ENCODE measurements at places on chromosomes 5 and 9. TPM values are rescaled to one million over a fixed set of nuclear protein-coding genes. Genes with fewer than 3 reads are reported as not detected.

DNA sequence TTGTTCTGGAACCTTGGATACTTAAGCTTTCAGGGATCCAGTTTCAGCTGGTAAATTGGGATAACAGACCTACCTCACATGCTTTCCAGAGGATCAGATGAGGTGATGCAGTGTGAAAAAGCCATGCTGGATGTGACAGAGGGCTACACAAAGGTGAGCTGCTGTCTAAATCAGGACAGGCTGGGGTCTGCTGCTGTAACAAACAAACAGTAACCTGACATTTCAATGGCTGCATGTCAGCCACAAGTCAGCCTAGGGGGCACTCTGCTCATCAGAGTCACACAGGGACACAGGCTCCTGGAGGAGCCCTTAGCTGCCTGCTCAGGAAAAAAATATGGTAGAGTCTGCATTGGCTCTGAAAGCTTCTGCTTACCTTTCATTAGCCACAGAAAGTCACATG, 66.7 kb upstream of the EGFLAM start:
- DNase-seq = no peak

GRCh38 chr9:95793924-95794828, 81.3 kb upstream of the ERCC6L2 start:
- DNase-seq = no peak

- no peak for DNase-seq
These were observed 49.9 kb upstream of the GDNF start for GRCh38 chr5:37889612-37890317.

DNA sequence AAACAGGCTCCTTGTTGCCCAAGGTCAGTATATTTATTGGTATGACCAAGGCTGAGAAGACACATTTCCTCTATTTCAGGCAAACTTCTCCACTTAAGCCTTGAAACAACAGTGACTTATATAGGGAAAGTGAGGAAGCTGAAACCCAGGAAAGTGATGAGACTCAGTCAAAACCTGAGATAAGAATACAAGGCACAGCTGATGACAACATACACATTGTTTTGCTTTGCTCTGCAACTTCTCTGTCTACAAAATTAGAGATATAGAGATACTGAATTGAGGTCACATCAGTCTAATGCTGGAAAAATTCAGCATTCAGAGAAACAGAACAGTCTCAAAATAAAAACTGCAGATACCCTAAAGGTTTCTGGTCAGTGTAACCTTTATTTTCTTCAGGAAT, 586.1 kb downstream of the DNAH5 start:
- no peak for DNase-seq

GRCh38 chr9:135174981-135175380, 87.5 kb downstream of the OLFM1 start:
- no peak for DNase-seq

GRCh38 chr5:173611706-173612105, 4.7 kb downstream of the BOD1 start:
- DNase-seq = no peak

GRCh38 chr5:116908537-116908936, 333.9 kb upstream of the SEMA6A start:
- DNase-seq = no peak

GRCh38 chr5:42570966-42571960, 148.0 kb downstream of the GHR start:
- DNase-seq = no peak

DNA sequence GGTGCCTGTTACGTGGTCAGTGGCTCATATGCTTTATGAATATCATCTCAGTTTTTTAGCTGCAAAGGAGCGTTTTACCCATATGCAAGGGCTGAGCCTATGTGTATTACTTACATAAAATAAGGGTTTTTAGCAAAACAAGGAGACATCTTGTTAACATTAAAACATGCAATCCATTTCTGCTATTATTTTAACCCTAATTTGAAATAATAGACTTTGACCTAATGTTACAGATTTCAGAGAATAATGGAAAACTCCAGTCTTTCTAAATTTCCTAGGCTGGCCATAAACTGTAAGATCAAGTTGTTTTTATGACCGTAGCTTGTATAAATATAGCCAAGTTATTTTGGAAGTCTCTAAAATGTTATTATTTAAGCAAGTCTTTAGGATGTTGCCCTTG, 121.1 kb upstream of the SEMA6A start:
- no peak for DNase-seq

Gene FREM1
- polyA plus RNA-seq = not detected

Gene PLAC8L1
- polyA plus RNA-seq = not detected

Gene SLC6A7
- not detected for polyA plus RNA-seq

Data from CD14-positive monocyte (primary cell).